Lung microvascular endothelial cell (primary cell): ENCODE measurements at places on chromosomes 6 and 20.

DNA sequence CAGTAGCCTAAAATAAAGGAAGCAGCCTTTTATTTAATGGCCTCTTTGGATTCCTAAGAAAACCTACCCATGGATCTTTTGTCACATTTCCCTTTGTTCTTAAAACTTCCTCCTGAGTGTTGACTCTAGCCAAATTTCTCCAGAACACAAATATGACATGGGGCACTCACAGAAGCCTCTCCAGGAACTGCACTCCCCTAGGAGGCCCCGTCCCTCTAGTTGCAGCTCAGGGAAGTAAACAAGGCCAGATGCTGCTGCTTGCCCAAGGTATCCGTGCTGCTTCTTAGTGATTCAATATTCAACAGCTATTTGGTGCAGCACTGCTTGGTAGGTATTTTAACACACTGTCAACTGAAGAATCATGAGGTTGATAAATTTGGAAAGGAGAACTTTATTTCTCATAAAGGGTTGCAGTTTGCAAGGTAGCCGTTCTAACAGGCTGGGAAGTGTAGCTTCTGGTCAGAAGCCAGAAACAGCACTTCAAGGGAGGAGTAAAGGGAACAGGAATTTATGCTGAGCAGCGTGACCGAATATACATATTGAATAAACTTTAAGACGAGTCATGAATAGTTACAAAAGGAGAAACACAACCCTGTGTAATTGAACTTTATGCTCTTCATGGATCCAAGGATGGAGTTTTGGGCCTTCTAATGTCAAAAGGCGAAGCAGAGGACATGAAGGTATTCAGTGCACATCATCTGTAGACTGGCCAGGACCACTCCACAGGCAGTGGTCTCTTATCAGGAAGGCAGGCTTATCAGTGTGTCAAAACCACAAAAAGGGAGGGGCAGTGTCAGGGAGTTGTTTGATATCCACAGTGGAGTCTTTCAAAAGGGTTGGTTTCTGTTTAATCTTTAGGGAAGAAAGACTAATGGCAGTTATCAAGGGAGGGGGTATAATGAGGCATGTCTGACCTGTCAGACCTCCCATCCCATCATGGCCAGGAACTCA is 63.3 kb downstream of the CD24 start:
- DNase-seq: no peak

DNA sequence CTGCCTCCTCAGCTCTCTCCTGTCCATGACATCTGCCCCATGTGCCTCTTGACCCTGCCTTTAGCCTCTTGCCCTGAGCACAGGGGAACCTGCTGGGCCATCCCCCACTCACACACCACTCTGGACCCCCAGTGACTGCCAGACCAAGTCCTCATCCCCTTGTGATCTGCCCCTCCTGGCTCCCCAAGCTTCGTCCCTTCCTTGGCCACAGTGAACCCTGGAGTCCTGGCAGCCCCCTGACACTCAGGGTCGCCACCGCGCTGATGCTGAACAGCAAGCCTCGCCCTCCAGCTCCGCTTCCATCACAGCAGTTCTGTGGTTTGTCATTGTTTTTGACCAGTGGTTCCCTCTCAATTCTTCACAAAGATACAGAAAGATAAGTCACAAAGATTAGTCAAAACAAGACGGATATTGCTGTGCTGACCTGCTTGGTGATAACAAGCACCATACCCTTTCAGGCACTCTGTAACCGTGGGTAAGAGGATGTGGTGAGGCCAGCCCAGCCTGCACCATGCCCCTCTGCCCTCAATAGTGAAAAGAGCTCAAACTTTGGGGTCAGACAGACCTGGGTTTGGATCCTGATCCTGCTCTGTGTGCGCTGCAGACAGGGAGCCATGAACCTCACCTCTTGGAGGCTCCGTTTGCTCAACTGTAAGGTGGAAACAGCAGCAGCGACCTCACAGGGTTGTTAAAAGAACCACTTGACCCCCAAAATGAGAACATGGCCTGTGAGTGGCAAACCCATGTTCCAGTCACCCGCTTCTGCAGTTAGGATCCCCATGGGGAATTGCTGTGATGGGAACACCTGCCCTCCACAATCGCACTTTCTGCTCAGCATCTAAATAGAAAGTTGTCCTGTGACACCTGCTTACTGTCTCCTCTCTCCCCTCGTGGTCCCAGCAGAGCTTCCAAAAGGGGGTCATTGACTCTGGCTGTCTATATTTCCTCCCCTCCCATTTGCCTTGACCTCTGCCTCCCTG is 114.5 kb downstream of the TOX2 start:
- DNase-seq: no peak

- DNase-seq: peak; percentile 48
These were observed 68.1 kb downstream of the LRRC1 start for GRCh38 chr6:53862662-53863462.

DNA sequence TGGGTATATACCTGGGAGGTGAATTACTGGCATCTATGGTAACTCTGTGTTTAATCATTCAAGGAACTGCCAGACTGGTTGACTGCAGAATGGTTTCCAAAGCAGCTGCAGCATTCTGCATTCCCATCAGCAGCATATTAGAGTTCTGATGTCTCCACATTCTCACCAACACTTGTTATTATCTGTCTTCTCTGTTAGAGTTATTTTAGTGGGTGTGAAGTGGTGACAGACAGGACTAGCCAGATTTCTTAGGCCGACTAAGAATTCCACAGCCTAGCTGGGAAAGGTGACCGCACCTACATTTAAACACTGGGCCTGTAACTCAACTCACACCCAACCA is 110.9 kb downstream of the TMEM170B start:
- no peak for DNase-seq

DNA sequence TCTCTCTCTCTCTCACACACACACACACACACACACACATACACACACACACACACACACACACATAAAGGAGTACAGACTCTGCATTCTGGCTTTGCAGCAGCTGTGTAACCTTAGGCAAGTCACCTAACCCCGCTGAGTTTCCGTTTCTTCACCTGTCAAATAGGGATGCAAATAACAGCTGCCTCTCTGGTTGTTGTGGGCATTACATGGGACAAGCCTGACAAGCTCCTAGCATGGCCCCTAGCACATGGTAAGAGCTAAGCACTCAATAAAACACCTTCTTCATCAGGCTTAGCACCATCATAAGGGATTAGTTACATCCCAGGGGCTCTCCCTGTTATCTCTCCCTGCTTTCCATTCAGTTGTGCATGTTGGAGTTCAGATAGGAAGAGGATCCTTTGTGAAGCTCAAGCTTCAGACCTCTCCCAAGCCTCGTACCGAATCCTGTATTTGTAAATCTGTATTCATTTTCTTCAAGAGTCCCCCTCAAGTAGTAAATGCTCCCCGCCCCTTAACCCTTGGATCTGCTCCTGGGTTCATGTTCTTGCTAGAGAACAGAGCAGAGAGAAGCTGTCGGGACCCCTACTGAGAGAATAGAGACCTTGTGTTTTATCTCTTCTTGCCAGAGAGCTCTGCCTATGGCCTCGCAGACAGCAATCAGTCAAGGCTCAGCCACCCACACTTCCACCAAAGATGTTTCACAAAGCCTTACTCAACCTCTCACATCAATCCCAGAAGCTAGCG is 2.2 kb downstream of the SLC13A3 start:
- no peak for DNase-seq

DNA sequence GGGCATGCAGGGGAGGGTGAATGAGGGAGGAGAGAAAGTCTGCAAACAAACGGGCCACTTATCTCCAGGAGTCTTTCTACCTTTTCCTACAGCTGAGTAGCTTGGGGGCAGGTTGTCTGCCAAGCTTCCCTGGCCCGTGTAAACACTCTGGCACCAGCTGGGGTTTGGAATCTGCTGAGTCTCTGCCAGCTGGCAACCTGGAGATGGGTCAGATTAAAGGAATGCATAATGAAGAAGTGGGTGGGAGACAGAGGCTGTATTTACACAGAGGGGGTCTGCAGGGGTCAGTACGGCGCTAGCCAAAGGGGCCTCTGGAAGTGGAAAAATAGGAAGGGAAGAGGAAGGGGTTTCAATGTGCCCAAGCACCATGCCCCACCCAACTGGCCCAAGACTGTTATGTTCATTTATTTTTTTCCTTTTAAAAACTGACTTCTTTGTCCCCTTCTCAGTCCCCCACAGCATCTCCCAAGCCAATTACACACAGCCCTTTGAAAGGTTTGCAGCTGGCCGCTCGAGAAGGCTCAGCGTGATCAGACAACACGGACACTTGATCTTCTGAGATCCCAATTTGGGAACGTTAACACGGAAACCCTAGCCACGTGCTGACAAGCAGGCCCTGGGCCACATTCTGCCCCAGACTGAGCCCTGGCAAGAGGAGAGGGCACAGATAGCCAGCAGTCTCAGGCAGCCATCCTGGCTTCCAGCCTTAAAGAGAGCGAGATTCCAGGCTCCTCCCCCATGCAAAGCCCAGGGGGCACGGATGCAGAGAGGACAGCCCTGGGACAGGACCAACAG is 25.2 kb downstream of the TRAM2 start:
- DNase-seq: peak; percentile 74

DNA sequence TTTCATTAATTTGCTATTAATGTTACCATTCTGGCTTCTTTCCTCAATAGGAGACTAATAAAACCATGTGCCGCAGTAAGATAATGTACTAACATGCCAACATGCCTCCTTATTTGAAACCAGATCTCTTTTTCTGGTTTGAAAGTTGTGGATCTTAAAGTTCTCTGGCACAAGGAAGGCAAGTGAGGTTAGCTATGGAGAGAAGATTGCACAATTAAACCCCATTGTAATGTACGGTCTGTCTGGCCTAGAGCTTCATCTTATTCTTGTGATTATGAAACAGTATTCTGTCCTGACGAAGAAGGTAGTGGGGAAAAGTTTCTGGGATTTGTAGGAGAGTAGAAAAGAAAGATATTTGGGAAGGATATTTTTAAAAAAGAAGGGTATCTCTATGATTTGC is 68.4 kb downstream of the EYA4 start:
- DNase-seq: no peak

- no peak for DNase-seq
These were observed 106.8 kb upstream of the ARMC2 start for GRCh38 chr6:108741331-108741989.

DNA sequence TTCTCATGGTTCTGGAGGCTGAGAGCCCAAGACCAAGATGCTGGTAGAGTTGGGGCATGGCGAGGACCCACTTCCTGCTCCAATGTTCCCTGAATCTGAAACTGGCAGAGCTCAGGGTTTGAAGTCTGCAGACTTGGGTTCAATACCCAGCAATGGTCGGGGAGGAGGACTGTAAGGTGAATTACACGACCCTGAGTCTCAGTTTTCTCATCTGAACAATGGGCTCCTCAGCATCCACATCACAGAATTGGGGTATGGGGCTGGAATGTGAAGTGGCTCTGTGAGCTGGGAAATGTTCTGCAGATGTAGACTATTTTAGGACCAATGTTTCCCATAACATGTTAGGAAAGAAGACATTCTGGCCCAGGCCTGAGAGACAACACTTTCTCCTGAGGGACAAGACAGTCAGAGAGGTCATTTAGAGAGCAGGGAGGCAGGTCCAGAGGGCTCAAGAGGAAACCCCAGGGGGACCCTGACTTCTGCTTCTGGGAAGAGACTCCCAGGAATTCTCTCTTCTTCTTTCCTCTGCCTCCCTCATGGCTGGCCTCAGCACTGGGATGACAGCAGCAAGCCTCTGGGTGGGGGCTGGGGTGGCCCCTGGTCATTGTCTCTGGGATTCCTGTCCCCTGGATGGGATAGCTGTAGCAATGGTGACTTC is 141.3 kb upstream of the PMEPA1 start:
- DNase-seq: no peak

DNA sequence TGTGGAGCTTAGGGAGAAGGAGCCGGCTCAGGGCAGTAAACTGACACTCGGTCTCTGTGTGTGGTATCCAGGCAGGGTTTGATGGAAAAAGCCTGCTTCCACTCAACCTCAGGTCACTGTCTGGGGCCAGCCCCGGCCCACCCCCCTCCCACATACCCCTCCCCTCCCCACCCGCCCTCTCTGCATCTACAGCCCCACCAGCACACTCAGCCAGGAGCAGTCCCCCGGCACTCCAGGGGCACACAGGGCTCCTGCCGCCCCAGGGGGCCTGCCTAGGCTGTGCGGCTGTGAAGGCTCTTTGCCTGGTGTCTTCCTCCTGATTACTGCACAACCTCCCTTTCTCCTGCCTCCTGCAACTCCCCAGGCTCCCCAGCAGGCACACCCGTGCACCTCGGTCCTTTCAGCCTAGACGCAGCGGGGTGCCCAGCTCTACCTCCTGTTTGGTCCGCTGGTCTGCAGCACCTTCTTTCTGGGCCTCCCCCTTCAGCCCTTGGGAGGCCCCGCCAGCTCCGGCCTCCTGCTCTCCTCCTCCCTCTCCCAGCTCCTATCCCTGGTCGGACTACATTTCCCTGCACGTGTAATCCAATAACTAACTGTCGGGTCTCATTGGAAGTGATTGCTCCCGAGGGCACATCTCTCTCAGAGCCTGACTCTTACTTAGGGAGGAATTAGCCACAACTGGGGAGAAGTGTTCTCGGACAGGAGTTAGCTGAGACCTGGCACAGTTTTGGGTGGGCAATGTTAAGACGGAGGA is 1.3 kb upstream of the FOXF2 start:
- no peak for DNase-seq

- DNase-seq: peak; percentile 83
These were observed 187.8 kb downstream of the SASH1 start for GRCh38 chr6:148530394-148530953.

GRCh38 chr6:167005350-167006159 is 6.4 kb downstream of the CEP43 start:
- no peak for DNase-seq

GRCh38 chr20:52145587-52145986 is 46.0 kb downstream of the ZFP64 start:
- DNase-seq: no peak

- DNase-seq: no peak
These were observed 371.8 kb upstream of the JAG1 start for GRCh38 chr20:11045412-11046175.

GRCh38 chr20:17909869-17910321 is 58.7 kb downstream of the SNX5 start:
- DNase-seq: no peak

- DNase-seq: no peak
These were observed 50.4 kb upstream of the CTNNBL1 start for GRCh38 chr20:37643400-37643799.

DNA sequence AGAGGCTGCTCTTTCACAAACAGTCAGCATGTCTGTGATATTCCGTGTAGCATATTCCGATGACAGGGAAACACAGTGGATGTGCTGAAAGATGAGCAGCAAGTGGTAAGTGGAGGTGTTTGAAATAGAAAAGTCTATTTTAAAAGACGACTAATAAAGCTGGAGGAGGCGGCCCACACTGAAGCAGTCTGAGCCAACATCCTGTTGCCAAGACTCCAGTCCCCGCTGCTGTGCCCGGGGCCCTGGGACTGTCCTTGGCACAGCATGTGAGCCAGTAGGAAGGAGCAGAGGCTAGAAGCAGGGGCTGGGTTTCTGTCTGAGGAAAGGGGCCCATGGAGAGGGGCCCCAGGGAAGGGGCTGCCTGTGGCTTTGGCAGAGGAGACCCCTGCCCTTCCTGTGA is 351.5 kb upstream of the CHD6 start:
- no peak for DNase-seq

GRCh38 chr6:81485395-81485794 is 267.1 kb downstream of the TENT5A start:
- no peak for DNase-seq

GRCh38 chr20:6806275-6806674 is 38.8 kb downstream of the BMP2 start:
- DNase-seq: no peak
